ENCODE measurements at places on chromosomes 6 and 20.

GRCh38 chr6:150739711-150740349, 125.7 kb upstream of the MTHFD1L start:
- DNase-seq, result no peak

- DNase-seq, result no peak
Measured at GRCh38 chr6:18329776-18330175, 57.4 kb upstream of the RNF144B start.

GRCh38 chr6:166466178-166467122, 83.7 kb upstream of the MPC1 start:
- no peak for DNase-seq

DNA sequence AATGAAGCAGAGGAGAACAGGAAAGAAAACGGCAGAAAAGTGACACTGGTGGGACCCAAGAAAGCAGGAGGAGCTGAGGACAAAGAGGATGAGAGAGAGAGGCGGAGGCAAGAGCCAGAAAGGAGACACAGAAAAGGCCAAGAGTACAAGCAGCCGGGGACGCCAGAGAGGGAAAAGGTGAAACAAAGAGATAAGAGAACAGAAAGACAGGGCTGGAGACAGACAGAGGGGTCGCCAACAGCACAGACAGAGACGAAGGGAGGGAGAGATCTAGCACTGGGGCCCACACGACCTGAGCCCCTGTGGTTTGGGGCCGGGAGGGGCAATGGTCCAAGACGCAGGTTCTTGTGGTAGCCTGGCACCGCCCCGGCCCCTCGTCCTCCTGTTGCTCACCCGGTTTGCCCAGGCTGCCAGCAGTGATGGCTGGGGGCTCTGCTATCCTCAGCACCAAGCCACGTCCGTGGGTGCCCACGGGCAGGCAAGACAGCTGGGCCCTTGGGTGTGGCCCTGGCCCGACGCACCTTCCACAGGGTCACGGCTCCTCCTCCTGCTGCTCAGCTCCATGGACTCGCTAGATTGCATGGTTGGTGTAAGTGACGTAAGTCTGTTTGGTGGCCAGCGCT, 123.5 kb downstream of the GRM4 start:
- no peak for DNase-seq

DNA sequence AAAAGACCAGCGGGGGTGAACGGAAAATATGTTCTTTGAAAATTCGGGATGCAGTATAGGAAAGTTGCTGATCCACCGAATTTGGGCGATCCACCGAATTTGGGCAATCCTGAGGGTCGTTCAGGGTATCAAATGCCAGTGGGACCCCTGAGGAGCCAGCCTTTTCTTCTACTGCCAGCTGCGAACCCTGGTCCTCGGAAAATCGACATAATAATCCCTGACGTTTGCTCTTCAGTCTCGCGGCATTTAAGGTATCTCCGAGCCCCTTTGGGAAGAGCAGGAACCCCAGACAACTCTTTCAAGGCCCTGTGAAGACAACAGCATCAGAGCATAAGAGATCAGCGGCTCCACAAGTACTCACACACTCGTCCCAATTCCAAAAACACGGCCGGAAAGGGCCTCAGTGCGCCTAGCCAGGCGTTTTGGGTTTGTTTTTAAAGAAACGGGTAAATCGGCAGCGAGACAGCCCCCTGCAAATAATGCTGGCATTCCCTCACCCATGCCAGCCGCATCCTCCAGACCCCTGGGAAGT, 1.0 kb downstream of the SIM1 start:
- no peak for DNase-seq

DNA sequence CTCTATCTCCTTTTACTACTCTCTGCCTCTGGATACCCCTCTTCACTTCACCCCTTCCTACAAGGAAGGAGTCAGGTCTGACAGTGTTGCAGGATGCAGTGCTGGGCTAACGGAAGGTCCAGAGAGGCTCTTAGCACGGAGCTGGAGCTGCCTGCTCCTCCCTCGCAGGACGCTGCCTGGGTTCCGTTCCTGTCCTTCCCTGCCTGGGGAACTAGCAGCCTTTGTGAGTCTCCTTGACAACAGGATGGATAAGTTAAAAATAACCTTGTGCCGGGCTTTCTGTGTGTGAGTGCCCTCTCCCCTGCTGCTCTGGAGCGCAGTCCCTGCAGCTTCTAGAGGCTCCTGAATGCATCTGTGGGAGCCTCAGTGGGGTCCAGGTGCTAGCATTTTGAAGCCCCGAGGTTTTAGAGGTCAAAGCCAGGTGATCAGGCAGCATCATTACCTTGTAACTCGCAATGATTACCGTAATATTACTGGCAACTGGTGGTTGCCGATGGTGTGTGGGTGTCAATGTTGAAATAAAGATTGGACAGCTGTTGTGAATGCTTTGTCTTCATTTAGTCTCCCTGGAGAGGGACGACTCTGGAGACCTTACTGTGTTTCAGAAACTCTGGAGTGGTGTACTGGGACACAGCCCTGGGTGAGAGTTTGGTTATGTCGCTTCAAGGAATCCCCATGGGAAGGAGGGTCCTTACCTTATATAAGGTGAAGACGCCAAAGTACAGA, 44.4 kb downstream of the CDS2 start:
- DNase-seq, result no peak

GRCh38 chr20:33386673-33387072, 14.6 kb downstream of the CDK5RAP1 start:
- DNase-seq, result no peak

GRCh38 chr20:56437196-56437960, 25.3 kb downstream of the CASS4 start:
- no peak for DNase-seq

- DNase-seq, result no peak
Measured at GRCh38 chr6:136146130-136146529, 104.0 kb downstream of the MTFR2 start.
